NCI-H1930 (cell line): ENCODE measurements at places on chromosomes 2 and 18.

DNA sequence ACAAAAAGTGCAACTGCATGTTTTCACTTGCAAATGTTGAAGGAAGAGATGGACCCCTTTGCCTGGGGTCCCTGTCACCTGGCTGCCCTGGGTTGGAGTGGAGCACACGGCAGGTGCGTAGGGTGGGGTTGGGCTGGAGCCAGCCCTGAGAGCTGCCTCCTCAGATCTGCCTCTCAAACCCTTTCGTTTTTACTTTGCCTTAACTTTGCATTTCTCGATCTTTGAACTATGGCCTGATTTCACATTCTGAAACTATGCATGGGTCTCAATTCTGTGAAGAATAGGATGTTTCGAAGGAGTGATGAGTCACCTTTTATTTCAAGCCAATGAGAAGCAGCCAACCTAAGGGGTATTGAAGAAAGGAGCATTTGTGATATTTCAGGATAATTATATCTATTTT lies 132.8 kb downstream of the ACOXL start:
- DNase-seq: no peak

- DNase-seq: no peak
Observed at GRCh38 chr2:26399771-26400376, 1.8 kb upstream of the DRC1 start.

GRCh38 chr2:217877866-217878265 lies 124.9 kb downstream of the TNS1 start:
- DNase-seq: no peak

DNA sequence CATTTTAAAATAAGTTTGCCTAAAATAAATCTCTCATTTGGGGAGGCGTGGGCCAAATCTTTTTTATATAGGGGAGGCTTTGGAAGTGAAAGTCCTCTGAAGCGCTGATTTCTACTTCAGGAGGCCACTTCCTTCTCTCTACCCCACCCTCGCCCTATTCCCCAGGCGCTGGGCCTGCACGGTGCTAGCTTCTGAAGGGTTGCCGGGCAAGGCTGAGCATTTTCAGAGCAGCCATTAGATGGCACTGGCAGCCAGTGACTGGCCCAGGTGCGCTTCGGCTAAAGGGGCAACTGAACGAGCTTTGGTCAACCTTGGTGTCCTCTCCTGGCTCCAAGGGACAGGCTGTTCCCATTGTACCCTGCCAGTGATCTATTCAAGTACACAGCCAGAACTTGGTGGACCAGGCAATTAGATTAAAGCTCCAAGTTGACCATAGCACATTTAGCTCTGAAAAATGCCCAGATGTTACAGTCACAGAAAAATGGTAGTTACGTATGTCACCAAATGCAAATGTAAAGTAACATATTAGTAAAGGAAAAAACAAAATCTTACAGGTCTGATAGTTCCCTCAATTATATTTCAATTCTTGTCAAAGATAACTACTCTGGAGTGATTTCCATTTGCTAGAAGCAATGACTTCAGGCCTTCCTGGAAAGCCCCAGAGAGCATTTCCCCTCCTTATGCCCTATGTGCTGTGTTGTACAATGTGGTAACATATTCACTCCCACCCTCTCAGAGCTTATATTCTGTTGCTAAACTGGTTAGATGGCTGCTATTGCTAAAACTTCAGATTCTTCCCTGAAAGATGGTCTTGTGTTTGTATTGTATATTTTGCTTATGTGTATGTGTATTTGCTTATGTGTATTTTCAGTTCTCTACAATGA lies 2.1 kb downstream of the POMC start:
- DNase-seq: no peak

- DNase-seq: no peak
Observed at GRCh38 chr2:191895743-191896142, 48.9 kb upstream of the CAVIN2 start.

GRCh38 chr2:189683348-189683747 lies 8.9 kb downstream of the ANKAR start:
- no peak for DNase-seq

- no peak for DNase-seq
Observed at GRCh38 chr2:112181571-112182290, 43.5 kb downstream of the FBLN7 start.

- no peak for DNase-seq
Observed at GRCh38 chr2:72414137-72414760, 266.6 kb upstream of the CYP26B1 start.

GRCh38 chr2:86793752-86794151 lies 3.0 kb upstream of the CD8A start:
- DNase-seq: no peak

GRCh38 chr2:43375746-43376522 lies 149.5 kb upstream of the ZFP36L2 start:
- DNase-seq: no peak

DNA sequence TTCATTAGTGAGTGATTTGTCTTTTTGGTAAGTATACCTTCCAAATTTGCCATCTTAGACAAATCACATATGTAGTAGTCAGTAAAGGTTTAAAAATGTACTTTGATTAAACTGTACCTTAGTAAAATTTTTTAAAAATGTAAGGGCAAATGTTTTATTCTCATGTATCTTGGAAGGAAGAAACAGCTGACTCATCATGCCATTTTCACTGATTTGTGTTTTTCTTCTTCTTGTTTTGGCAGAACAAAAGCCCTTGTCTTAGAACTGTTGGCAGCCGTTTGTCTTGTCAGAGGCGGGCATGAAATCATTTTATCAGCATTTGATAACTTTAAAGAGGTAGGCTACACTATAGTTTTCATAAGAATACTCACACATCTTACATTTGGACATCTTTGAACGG lies 136.5 kb downstream of the PRPF40A start:
- DNase-seq: no peak

- DNase-seq: no peak
Observed at GRCh38 chr2:34291076-34291475, 692.0 kb upstream of the FAM98A start.

DNA sequence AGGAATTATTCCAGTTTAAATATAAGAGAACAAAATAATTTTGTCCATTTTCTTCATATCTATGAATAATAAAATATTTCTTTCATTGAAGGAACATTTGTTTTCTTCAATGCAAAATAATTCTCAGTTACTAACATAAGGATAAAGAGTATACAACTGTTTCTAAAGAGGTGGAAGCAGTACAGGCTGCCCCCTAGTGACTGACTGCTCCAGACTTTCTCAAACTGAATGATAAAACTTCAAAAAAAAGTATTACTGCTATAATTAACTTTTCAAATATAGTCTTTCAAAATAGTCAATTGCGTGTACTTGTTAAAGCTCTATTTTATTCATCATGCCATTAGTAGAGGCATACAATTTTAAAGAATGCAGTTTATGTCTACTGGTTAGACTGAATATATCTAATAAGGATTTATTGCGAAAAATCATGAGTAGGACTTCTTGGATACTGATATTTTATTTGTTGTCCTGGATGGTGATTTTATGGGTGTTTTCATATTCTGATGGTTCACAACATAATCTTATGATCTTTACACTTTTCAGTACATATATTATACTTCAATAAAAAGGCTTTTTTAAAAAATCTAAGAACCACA lies 100.1 kb downstream of the WDPCP start:
- DNase-seq: no peak
